Stimulated activated CD8-positive, alpha-beta memory T cell treated with anti-CD3 and anti-CD28 coated beads, Interleukin-2, amount 100 ng/mL, for 1 hour (primary cell): ENCODE measurements at places on chromosomes 7 and 10.

GRCh38 chr7:123747620-123748141 is 1.1 kb downstream of the WASL start:
- no peak for DNase-seq

DNA sequence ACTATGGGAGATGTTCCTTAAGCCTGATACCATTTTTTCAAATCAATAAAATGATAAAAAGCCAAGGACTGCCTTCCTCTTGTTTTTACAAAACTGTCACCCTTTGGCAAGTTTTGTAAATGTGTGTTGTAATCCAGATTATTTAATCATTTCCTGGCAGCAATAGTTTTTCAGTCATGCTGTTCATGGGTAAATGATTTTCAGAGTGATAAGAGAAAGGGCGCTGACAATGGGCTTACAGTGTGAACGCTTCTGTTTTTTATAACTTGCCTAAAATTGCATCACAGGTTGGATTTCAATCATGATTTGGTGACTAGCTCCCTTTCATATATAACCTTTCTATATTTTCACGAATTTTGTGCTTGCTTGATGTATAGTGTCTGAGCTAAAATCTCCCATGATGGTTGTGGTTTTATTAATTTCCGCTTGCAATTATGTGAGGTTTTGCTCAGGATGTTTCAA is 19.0 kb upstream of the DMBT1 start:
- DNase-seq, result no peak

- DNase-seq, result no peak
Observed at GRCh38 chr10:63421591-63421990, 44.2 kb downstream of the JMJD1C start.

- no peak for DNase-seq
Observed at GRCh38 chr10:124262971-124263370, 155.8 kb downstream of the OAT start.

DNA sequence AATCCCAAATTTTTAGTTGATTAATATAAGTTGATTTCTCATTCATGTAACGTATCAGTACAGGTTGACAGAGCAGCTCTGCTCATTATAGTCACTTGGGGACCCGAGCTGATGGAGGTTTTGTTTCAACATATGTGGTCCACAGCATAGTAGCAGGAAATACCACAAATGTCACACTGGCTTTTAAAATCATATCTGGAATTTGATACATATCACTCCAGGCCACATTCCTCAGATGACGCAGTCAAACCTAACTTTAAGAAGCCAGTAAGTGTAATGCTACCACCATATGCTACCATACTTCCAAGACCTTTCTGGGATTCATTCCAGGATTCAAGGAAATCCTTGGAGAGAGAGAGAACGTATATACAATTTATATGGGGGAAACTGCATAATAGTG is 156.3 kb downstream of the PHF14 start:
- DNase-seq, result no peak

GRCh38 chr10:4658777-4659176 is 167.2 kb upstream of the AKR1E2 start:
- no peak for DNase-seq

DNA sequence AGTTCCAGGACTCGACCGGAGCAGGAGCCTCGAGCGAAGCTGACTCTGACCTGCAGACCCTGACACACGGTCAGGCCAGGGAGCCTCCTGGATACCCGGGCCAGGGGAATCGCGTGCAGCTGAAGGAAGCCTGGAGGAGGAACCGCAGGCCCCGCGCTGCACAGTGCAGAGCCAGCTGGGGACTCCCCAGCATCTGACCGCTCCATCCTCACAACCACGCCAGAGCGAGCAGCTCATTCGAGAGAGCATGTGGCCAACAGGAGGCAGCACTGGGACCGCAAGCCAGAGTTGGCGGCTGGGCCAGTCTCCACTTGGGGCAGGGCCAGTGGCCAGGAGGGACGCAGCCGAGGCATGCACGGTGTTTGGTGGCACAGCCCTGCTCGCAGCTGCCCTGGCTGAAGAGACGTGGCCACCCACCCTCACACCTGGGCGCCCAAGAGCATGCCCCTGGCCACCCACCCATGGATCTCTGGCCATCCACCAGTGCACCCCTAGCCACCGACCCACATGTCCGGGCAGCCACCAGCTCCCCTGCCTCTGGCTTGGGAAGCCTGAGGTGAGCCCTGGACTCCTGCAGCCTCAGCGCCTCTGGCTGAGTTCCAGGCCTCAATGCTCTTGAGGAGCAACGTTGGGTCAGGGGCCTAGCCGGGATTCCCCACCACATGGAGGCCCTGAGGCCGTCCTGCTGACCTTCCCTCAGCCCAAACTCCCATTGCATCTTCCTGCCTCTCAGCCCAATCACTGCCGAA is 213.9 kb downstream of the ELFN1 start:
- DNase-seq, result no peak

GRCh38 chr7:140594131-140594691 is 46.4 kb downstream of the DENND2A start:
- DNase-seq, result no peak
